ENCODE measurements at places on chromosomes 1 and 21.

GRCh38 chr1:219109424-219110018 is 64.2 kb upstream of the LYPLAL1 start:
- no peak for DNase-seq

GRCh38 chr1:41338820-41339219 is 22.4 kb upstream of the FOXO6 start:
- DNase-seq: no peak

GRCh38 chr21:28669321-28669720 is 323.4 kb downstream of the LTN1 start:
- DNase-seq: no peak

DNA sequence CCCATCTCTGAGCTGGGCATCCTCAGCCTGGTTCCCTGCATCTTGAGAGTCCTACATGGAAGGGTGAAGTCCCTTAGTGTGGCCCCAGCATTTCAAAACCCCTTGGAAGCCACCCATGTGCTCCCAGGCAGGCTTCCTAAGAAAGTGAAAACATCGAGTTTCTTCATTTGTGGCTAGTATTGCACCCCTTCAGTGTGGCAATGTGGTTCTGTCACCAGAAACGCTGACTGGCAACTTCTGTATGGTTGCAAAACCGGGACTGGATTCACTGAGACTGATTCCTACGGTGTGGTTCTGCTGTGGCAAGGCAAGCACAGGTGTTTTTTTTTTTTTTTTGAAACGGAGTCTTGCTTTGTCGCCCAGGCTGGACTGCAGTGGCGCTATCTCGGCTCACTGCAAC is 9.0 kb upstream of the IFNGR2 start:
- DNase-seq: no peak

DNA sequence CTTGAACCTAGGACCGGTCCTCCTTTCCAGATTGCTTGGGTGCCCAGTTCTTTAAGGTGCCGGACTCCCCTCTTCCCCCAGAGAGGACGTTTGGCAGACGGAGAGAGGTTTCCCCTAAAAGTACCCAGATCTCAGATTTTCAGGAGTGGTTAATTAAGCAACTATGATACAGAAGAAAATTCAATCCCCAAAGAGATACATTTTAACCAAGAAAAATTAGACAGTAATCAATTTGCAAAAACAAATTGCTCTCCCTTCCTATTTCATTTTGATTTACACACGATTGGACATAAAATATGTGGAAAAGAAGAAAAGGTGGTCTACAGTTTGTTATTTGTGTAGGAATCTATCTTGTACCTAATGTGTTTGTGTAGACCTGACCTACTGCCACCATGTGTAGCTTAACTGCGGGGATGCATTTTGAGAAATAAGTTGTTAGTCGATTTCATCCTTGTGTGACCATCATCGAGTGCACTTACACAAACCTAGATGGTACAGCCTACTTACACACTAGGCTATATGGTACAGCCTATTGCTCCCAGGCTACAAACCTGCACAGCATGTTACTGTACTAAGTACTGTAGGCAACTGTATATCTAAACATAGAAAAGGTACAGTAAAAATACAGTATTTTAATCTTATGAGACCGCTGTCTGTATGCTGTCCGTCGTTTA is 755 bp downstream of the RPAP2 start:
- no peak for DNase-seq

Measured in activated CD4-positive, alpha-beta T cell treated with anti-CD3 and anti-CD28 coated beads for 4 hours (primary cell).